ENCODE measurements at places on chromosomes 5 and 9.

GRCh38 chr5:151270599-151270998 lies 17.6 kb downstream of the GM2A start:
- H3K27ac ChIP-seq = no peak overlapping the region
- no peak overlapping the region for H3K4me3 ChIP-seq
- H3K36me3 ChIP-seq = peaks cover 22% of the 10 kb centered on the region

DNA sequence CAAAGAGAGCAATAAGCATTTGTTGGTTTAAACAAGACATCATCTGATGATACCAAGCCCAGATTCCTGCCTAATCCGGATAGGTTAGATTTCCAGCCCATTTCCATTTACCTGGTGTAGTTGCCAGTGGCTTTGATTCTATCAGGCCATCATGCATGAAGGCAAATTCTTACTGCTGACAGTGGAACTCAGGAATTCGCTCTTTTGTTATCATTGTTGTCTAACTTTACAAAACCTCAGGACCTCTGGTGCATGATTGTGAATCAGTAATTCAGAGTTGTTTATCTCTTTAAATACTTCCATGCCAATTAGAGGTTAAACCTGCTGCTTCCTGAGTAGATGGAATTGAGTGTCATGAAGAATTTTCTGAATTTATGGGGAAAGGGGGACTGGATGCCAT lies 76.5 kb downstream of the C9orf152 start:
- DNase-seq = no peak
- H3K4me3 ChIP-seq = no peak overlapping the region
- H3K27ac ChIP-seq = no peak overlapping the region
- no peaks in the 10 kb centered on the region for H3K27me3 ChIP-seq

DNA sequence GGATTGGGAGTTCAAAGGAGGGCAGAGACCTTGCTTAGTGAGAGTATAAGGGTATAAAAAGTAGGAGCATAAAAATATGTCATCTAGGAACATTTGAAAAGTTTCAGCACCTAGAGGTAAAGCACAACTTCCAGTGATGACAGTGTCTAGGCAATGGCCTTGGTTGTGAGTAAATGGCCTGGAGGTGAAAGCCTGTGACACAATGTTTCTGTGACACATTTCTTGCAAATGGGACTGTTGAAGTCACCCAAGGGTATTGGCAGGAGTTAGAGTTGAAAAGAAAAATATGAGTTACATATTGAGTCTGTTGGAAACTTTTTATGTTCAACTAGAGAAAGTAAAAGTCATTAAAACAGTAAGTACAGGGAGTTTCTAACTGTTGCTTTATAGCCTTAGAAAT lies 14.8 kb downstream of the C5orf47 start:
- H3K4me3 ChIP-seq = no peak overlapping the region
- no peaks in the 10 kb centered on the region for H3K27me3 ChIP-seq
- DNase-seq = no peak
- H3K36me3 ChIP-seq = no peaks in the 10 kb centered on the region

GRCh38 chr5:37552770-37553719 lies 173.9 kb downstream of the WDR70 start:
- no peak overlapping the region for H3K27ac ChIP-seq
- no peaks in the 10 kb centered on the region for H3K36me3 ChIP-seq
- no peaks in the 10 kb centered on the region for H3K4me1 ChIP-seq
- no peak overlapping the region for H3K4me3 ChIP-seq
- H3K27me3 ChIP-seq = no peaks in the 10 kb centered on the region
- no peak for DNase-seq

DNA sequence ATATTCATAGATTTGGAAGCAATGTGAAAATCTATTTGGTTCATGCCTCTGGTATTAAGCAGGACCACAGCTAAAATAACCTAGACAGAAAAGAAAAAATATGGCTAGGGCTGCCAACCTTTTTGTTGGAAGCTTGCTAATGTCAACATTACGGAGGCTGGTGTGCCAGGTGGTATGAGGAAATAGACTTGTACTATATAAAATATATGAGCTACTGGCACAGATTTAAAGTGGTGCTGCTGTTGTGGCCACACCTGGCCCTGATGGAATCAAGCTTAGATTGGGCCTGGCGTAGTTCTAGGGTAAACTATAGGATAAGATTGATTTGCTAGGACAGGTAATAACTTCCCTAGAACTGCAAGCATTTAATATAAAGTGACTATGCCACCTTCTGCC lies 10.6 kb upstream of the PARP8 start:
- H3K36me3 ChIP-seq = no peaks in the 10 kb centered on the region
- no peaks in the 10 kb centered on the region for H3K4me1 ChIP-seq
- H3K27me3 ChIP-seq = no peaks in the 10 kb centered on the region
- DNase-seq = no peak
- no peak overlapping the region for H3K27ac ChIP-seq

Measured in adrenal gland (tissue), 19 donors.